ENCODE measurements at places on chromosomes 1 and 21.

DNA sequence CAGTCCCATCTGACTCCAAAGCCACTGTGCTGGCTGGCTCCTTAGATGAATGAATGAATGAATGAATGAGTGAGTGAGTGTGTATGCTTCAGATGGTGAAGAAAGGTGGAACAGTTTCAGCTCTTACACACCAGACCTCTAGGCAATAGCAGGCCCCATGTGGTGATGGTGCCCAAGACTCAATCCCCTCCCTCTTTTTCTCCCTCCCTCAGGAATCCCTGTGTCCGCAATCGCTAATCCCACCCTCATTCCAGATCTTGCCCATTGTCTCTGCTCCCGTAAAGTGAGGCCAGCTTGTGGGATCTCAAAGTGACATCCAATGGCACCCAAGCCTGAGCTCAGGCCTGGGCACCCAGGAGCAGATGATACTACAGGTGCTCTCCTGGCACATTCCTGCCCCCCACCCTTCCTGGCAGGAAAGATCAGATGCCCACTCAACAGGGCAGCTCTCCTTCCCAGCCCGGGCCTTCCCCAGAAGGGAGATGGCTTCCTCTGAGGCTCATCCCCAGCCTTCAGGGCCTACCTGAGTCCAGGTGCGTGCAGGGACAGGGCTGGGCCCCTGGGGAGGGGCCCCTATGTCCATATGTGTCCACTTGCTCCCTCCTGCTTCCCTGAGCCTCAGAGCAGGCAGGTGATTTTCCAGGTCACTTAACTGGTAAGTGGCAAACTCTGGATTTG, 106.4 kb downstream of the HMGB4 start:
- DNase-seq, result no peak

DNA sequence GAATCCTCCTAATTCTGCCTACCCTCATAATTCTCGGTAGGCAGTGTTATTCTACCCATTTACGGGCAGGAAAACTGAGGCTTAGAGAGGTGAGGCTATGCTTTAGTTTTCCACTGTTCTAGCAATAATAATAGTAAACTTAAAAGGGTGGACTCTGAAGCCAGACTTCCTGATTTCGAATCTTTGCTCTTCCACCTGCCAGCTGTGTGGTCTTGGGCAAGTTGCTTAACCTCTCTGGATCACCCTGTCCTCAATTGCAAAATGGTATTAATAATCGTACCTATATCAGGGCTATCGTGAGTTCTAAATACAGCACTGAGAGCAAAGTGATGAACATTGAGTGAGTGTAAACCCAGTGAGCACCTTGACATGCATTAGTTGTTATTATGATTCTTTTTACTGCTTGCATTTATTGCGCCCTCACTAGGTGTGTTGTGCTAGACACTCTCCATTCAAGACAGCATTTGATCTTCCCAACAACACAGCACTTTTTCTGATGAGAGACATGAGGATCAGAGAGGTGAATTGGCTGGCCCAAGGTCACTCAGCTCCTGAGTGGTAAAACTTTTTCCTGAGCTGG, 102.3 kb upstream of the CSF3R start:
- DNase-seq, result no peak

GRCh38 chr21:43300496-43301408, 126.2 kb downstream of the SIK1 start:
- DNase-seq, result no peak

- DNase-seq, result no peak
Observed at GRCh38 chr21:46180079-46180722, 4.1 kb downstream of the SPATC1L start.

- DNase-seq, result no peak
Observed at GRCh38 chr21:38988509-38989378, 183.0 kb downstream of the ETS2 start.

DNA sequence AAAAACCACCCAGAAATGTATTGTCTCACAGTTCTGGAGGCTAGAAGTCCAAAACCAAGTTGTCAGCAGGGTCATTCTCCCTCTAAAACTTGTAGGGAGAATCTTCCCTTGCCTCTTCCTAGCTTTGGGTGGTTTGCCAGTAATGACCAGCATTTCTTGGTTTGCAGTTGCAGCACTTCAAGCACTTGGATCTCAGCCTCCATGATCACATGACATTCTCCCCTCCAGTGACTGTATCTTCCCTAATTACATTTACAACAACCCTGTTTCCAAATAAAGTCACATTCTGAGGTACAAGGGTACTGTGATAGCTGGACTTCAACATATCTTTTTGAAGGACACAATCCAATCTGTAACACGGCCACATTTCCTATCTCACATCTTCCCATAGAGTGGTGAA, 37.2 kb downstream of the EVI5 start:
- no peak for DNase-seq

DNA sequence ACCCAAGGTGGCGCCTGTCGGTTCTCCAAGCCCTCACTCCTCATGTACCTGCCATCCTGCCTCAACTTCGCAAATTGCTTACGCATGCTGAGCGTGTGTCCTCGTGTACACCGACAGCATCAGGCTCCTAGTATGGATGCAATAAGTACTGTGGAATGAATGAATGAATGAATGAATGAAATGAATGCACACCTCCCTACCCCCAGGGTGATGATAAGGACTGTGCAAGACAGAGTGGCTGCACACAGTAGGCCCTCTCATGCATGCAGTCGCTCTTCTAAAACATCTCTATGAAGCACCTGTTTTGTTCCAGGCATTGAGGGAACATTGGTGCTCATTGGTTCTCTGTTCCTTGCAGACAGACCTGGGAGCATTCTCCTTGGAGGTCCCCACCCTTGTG, 49.8 kb upstream of the H6PD start:
- DNase-seq, result no peak

GRCh38 chr1:33110477-33110876, 29.5 kb downstream of the AZIN2 start:
- DNase-seq, result no peak

GRCh38 chr1:171883849-171884248, 42.6 kb downstream of the DNM3 start:
- DNase-seq, result no peak

GRCh38 chr21:26019236-26019635, 151.3 kb downstream of the APP start:
- no peak for DNase-seq

- DNase-seq, result no peak
Observed at GRCh38 chr1:33703464-33703863, 160.4 kb upstream of the HMGB4 start.

DNA sequence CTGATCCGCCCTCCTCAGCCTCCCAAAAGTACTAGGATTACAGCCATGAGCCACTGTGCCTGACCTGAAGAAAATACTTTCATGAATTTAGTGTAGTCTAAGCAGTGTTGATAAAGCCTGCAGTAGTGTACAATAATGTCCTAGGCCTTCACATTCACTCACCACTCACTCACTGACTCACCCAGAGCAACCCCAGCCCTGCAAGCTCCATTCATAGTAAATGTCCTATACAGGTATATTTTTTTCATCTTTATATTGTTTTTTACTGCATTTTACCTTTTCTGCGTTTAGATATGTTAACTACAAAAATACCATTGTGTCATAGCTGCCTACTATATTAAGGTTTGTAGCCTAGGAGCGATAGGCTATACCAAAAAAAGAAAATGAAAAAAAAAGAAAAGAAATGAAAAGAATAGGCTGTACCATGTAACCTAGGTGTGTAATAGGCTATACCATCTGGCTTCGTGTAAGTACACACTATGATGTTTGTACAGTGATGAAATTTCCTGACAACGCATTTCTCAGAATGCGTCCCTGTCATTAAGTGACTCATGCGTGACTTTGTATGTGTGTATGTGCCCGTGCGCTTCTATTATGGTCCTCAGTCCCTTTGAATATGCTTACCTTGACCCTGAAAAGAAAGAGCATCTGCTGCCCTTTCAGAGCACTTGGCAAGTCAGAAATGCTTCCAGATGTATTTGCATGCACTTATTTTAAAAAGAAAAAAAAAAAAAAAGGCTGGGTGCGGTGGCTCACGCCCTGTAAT, 9.2 kb upstream of the SLAMF8 start:
- no peak for DNase-seq

- DNase-seq, result no peak
Observed at GRCh38 chr1:38587766-38588165, 271.8 kb downstream of the RRAGC start.

DNA sequence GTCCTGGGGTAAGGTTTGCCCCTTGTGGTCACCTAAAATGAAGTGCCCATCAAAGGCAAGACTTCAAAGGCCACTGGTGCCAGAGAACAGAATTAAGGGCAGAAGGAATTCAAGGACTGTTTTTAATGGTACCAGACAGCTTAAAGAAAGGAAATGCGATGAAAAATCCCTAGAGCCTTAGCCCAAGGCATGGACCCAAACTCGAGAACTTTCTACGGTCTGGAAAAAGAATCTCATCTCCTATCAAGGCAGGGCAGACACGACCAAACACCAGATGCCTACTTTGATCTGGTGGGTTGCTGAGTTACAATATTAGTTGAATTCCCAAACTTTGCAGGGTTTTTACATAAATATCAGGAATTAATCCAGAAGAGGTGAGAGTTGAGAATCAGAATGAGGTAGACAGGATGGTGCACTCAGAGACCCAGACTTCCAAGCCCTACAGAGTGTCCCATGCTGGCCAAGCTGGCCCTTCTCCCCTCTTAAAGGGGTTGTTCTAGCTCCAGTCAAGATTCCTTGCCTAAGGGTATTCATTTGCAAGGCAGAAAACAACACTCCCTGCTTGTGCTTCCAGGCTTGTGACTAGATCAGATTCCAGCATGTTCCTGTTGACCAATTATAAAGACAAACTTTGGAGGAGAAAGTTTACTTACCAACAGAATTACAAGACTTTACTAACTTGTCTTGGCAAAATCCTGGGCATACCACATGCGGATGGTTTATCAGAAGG, 48.0 kb downstream of the EDN2 start:
- no peak for DNase-seq

DNA sequence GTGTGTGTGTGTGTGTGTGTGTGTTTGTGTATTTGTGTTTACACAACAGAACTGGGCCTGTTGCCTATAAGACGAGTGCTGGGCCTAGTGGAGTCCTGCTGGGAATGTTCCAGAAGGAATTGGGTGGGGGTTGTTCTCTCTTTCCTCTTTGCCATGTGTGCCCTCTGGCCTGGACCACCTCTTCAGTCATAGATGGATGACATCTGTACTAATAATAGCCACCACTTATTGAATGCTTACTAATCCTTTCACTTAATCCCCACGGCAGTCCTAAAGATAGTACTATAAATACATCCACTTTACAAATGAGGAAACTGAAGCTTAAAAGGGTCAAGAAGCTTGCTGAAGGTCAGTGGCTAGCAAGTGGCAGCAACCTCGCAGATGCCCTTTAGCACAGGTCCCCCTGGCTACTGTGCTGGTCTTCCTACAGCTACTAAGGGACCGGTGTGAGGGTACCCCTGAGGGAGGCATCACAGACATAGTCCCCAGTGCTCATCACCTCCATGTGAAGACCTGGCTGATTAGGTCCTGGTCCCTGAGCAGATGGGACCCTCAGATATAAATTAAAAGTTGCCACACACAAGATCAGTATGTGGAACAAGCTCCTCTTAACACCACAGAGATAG, 55.2 kb upstream of the KIF1B start:
- no peak for DNase-seq

DNA sequence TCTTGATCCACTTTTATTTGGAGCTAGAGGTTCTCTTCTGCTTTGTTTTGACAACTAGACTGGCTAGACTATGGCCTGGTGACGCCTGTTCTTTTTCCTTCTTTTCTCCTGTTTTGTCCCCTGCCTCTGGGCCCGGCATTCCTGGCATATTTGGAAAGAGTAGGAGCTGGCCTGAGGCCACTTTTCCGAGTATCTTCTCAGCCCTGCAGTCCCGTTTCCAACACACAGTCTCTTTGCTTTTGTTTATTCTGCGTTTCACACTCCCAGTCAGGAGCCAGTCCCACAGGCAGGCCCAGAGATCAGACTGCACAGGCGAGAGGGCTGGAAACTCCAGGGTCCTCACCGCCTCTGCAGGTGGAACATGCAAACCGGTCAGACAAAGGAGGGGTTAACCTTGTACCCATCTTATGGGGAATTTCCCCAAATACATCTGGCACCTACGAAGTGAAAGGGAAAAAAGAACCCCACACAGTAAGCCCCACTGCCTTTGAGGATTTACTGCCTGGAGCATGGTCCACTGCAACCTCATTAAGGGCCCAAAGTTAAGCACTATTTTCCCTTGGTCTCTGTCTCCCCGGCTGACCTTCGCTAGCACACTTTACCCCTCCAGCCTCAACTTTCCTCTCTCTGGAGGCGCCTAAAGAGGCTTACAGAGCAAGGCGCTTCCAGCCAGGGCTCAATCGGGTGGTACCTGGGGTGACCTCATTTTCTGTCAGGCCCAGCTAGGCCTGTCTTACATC, 141.1 kb downstream of the TOMM20 start:
- peak; percentile 75 for DNase-seq

- no peak for DNase-seq
Observed at GRCh38 chr1:230308039-230308438, 118.1 kb downstream of the PGBD5 start.

DNA sequence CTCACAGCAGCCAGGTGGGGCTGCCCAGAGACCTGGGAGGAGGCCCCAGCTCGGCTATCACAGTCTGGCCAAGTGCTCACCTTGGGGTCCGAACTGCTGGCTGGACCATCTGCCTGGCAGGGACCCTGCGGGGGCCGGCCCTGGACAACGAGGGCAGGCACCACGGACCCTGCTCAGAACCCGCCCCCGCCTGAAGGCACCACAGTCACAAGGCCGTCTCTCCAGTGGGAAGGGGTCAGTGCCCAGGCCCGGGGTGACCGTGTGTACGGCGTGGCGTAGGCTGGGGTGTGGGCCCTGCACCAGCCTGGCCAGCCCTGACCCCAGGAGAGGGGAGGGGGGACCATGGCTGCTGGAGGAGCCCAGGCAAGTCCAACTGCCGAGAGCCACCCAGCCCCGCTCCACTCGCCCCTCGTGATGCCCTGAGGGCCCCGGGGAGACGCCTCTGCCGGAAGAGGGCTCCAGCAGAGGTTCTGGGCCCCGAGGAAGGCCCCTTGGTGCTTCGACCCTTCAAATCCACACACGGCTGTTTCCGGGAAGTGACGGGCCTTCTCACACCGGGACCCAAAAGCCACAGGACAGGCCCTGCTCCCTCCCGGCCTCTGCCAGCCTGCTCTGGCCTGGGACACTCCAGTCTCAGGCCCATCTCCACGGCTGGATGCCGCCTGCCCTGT, 11.2 kb upstream of the RNF223 start:
- DNase-seq, result no peak

DNA sequence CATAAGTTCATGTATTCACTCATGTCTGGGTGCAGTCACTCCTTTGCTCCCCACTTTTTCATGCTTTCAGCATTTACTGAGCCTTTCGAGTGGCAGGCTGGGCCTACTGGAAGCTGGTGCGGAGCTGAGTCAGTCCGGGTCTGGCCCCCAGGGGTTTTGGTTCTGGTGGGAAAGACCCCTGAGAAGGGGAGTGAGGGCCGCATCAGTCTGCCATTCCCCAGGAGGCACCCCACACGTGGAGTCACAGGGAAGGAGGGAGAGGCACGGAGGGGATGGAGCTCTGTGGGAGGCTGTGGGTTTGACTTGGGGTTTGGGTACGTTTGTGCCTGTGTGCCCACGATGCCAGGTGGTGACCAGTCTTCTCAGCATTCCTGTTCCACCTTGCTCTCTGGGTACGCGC, 87.9 kb downstream of the PTPRU start:
- DNase-seq, result no peak

Data from stimulated activated naive B cell treated with anti-CD40 and anti-IgM and Interleukin-4, amounts not matched to agents 10 μg/mL and 1 μg/mL and 100 μg/mL, for 72 hours (primary cell).